ENCODE measurements at places on chromosomes 1 and 21. TPM values are rescaled to one million over a fixed set of nuclear protein-coding genes. Genes with fewer than 3 reads are reported as not detected.
A peak's percentile ranks its signal among the peaks of the same experiment; 100 is the strongest.

GRCh38 chr1:46772571-46772970 is 26.3 kb upstream of the CYP4B1 start:
- no peak for DNase-seq

Gene SYNJ1
- total RNA-seq = 2.5 TPM

Gene MMP23B
- 15.0 TPM for total RNA-seq

Gene CR2
- 0.81 TPM for total RNA-seq

- no peak for DNase-seq
These were observed 223.9 kb downstream of the CAMTA1 start for GRCh38 chr1:7008975-7009740.

GRCh38 chr1:10624256-10625050 is 149.7 kb downstream of the PEX14 start:
- no peak for DNase-seq

GRCh38 chr1:6094801-6095505 is 49.3 kb downstream of the KCNAB2 start:
- no peak for DNase-seq

Gene NTMT2
- total RNA-seq = not detected

- peak; percentile 76 for DNase-seq
These were observed 72.5 kb upstream of the TNFSF18 start for GRCh38 chr1:173122958-173123852.

Gene PODN
- not detected for total RNA-seq

DNA sequence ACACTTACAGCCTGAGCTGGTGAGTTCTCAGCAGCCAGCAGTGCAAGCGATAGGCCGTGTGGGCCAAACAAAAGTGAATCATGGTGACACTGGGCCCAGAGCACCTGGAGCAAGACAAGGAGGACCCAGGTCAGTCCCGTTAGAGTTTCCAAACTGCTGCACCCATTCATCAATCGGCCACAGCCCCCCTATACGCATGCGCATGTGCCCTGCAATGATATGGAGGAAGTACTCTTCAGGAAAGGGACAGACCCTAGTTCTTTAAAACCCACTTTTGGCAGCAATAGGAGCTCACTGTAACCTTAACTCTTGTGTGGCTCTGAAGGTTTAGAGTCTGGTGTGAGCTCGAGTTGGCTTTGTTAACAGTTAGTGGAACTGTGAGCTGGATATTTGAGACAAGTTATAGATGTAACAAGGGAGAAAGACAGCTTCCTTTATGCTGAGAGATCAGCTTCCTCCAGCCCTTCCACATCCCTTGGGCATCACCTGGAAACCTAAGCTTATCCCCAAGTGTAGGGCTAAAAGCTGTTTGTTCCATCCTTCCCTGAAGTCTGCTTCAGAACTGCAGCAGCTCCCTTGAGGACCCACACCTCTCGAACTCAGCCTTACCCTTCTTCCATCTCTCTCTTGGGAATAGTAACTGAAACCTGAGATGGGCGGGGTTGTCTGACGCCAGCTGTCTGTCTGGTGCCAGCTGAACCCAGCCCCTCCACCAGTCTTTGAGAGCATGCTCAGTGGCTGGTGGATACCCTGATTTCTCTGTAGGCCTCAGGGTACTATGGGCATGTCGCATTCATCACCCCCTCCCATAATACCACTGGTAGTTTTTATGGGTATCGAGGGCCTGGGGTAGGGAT is 17.7 kb downstream of the NMNAT1 start:
- no peak for DNase-seq

Gene GJB4
- 0.87 TPM for total RNA-seq

DNA sequence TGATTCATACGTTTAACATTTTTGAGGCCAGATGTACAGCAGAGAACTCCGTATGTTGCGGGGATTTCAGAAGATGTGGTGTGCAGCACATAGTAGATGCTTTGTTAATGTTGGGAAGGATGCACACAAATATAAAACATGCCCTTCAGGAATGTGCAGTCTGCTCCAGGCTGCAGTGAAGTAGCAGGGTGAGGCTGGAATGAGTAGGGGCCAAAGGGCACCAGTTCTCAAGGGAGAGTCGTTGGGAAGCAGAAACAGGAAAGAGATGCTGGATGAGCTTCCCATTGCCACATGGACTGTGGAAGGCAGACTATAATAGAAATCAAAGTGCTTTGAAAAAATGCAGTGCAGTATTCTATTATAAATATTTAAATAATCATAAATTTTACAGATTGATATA is 126.9 kb downstream of the NOS1AP start:
- DNase-seq = no peak

DNA sequence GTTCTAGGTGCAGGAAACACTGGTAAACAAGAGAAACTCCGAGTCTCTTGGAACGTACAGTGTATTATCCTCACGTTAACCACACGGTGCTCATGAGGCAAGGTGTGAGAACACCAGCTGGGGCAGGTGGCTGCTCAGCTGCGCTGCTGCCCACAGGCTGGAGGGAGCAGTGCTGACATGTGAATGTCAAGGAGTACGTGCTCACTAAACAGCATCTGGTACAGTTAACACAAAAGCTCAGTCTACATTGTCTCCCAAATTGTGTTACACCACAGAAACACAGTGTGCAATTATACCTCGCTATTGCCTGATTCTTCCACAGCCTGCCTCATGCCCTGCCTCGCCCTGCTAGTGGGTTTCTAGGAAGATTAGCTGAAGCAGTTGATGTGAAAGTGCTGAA is 138.4 kb downstream of the GLIS1 start:
- DNase-seq = no peak

- DNase-seq = no peak
These were observed 22.2 kb upstream of the TMEM52 start for GRCh38 chr1:1941211-1941841.

- DNase-seq = no peak
These were observed 294.9 kb upstream of the DEPDC1 start for GRCh38 chr1:68791800-68792199.

DNA sequence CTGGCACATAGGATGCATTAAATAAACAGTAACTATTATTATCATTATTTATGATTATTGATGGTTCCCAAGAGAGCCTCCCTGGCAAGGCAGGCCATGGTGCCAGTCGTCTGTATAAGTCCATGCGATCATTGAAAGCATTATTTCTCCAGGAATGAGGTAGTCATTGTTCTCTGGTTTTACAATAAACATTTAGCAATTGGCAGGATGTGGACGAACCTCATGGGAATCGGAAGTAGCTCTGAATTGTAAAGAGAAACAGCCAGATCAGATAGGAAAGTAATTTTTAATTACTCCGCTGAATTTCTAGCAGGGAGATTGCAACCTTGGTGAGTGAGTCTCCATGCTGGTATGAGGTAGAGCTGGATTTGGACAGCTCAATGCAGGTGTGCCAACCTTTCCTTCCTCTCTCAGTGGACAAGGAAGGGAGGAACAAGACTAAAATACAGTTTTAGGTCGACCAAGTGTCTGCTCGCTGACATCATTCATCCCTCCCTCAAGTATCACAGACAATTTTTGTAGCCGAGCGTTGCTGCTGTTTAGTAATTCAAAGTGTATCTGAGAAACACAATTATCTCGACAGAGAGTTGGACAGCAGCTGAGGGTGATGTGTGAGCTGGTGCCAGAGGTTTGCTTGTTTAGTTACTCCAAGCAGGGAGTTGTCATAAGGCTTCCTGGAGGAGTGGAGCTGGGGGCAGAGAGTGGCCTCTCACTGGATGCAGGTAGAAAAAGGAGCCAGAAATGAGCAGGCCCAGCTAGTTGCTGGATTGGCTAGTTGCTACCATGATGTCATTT is 250.8 kb downstream of the KCNJ6 start:
- DNase-seq = no peak

- DNase-seq = no peak
These were observed 579.6 kb downstream of the AMY1C start for GRCh38 chr1:104329278-104329677.

Gene FCER1G
- not detected for total RNA-seq

DNA sequence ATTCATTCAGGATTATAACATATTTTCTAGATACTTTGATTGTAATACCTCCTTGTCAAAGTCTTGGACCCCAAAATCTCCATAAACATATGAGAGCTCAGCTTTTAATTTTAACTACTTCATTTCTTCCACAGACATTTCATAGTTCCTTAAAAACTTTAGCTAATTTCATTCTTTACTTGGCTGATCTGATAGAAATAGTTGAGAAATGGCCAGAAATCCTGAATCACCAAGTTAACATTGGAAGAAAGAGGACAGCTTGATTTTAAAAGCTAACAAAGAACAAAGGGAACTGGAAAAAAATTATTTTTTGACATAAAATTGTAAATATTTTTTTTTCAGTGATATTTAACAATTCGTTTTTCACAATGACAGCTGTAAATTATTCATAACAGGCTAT is 216.5 kb downstream of the NTNG1 start:
- DNase-seq = no peak

DNA sequence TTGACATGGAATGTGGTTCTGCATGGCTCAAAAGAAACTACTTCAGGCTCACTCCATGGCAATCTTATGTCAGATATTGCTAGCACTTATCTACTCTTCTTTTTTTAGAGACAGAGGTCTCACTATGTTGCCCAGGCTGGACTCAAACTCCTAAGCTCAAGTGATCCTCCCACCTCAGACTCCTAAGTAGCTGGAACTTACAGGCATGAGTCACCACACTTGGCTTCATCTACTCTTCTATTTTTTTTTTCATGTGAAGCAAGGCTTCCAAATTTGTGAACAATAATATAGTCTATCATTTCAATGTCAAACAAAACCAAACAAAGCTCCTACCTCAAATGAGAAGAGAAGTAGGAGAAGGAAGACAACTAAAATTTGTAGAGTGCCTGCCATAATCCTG is 7.5 kb upstream of the PSEN2 start:
- DNase-seq = no peak

DNA sequence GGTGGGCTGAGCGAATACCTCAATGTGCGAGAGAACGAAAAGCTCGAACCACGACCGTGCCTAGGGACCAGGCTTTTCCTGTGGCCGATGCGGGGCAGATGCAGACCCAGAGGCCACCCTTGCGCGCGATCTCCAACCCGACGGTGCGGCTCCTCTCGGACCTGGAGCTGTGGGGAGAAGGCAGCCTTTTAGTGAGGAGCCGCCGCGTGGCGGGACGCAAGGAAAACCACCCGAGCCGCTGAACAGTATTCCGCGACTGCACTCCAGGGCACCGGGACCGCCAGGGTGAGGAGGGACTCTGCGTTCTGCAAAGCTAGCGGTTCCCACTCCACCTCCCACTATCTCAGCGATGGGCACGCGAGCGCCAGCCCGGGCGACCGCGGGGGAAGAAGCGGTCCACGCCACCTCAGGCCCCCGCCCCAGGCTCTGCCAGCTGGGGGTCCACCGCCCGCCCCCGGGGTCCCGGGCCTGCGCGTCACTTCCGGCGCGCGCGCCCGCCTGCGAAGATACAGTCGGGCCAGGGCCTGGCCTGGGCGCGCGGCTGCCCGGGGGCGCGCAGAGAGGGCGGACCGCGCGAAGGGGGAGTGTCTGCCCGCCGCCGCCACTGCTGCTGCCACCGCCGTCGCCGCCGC is 66.5 kb upstream of the PRKACB start:
- DNase-seq = no peak

DNA sequence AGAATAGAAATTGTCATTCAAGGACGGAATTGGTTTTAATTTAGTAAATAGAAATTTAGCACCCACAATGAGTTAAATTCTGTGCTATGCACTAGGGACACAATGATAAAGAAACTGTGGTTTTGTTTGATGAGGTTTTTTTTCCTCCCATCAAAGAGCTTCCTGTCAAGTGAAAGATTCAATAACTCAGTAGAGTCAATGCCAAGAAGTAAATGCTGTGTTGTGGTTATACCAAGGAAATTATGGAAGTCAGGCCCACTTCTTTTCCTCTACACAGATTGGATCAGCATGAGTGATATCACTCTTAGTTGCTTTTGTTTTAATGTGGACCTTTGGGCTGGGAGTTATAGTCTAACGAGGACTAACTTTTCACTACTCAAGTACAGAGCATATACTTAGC is 1269.6 kb upstream of the ADGRL2 start:
- DNase-seq = no peak

Gene TDRD5
- 0.06 TPM for total RNA-seq

DNA sequence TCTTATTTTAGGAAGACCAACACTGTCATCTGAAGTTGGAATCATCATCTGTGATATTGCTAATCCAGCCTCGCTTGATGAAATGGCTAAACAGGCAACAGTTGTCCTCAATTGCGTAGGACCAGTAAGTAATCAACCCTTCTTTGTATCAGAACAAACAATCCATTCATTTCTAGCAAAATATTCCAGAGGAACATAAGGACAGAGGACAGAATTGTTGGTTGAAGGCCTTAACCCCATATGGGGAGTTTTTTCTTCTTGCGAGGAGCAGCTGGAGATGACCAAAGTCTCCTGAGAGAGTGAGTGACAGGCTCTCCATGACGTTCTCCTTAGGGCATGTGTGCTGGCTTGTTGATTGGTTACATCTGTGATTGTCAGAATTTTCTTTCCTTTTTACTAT is 2.7 kb downstream of the SCCPDH start:
- no peak for DNase-seq

DNA sequence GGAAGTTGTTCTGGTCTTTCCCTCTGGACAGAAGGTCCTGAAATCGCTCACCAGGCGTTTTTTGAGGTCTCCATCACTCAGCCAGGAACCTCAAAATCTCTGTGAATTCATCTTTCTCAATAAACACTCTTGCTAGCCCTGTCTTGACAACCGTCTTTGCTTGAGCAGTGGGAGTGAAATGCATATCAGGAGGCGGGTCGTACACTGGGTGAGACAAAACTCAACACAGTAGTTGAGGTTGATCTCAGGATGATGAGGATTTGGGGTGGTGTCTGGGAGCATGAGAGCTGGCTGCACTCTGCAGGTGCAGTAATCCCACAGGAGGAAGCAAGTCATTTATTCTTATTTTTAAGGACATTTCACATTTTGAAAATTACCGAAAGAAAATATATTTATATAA is 1.9 kb downstream of the GPR25 start:
- DNase-seq = no peak

- no peak for DNase-seq
These were observed 86.8 kb downstream of the FBXO2 start for GRCh38 chr1:11567244-11568065.

GRCh38 chr1:3827813-3828307 is 29.2 kb downstream of the CEP104 start:
- DNase-seq = no peak

DNA sequence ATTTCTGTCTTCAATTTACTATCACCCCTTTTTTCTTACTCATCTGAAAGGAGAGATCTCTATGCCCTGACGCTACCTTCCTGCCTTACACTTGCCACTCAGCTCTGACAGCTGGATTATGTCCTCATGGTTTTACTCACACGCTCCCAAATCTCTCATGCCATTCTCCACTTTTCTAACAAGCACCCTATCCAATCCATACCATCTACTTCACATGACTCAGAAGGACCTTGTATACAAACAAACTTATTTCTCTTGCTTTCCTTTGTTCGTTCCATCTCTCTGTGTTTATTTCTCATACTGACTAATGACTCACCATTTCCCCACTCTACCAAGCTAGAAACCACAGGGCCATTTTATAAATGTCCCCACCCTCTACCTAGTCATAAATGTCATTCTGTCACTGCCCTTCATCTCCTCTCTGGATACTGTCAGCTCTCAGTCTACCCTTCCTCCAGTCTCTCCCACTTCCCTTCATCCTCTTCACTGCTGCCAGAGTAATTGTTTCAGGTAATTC is 87.3 kb downstream of the USP24 start:
- DNase-seq = no peak

- DNase-seq = no peak
These were observed 67.5 kb upstream of the CD1D start for GRCh38 chr1:158112994-158113758.

Gene LRRC38
- not detected for total RNA-seq

- no peak for DNase-seq
These were observed 313.2 kb downstream of the OLFM3 start for GRCh38 chr1:101683561-101683960.

Data from epithelial cell of proximal tubule (primary cell).